ENCODE measurements at places on chromosomes 16 and 17.

DNA sequence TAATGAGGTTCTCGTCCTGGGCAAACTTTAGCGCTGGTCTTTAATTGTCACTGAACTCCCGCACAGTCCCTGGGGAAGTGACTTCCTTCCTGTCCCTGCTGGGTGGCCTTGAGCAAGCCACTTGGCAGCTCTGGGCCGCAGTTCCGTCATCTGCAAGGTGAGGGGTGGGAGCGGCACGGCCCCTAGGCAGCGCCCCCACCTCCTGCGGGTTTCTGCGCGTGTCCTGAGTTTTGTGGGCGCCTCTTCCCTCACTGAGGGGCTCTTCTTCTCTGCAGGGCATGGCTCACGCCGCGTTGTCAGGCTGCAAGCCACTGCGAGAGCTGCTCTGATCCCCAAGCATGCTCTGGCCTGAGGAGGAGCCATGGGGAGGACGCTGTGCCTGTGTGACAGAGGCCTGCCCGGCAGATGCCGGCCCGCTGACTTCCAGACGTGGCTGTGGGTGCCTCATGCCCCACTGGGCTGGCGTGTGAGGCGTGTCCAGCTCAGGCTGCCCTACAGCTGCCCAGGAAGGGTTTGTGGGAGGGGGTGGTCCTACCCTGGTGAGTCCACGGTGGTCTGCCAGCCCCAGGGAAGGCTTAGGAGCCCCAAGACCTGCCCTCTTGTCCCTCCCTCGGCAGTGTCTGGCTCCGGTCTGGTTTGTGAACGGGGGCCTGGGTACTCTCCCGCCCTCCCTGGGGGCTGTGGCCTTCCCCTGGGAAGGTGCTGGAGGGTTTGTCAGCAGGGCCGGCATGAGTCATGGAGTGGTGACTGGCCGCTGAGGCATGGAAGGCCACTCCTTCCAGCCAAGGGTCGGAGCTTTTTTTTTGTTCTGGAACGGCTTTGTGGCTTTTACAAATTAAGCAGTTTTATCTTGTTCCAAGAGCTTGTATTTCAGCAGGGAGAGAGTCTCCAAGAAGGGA lies 182.0 kb downstream of the SEC14L1 start:
- DNase-seq: peak; percentile 37

DNA sequence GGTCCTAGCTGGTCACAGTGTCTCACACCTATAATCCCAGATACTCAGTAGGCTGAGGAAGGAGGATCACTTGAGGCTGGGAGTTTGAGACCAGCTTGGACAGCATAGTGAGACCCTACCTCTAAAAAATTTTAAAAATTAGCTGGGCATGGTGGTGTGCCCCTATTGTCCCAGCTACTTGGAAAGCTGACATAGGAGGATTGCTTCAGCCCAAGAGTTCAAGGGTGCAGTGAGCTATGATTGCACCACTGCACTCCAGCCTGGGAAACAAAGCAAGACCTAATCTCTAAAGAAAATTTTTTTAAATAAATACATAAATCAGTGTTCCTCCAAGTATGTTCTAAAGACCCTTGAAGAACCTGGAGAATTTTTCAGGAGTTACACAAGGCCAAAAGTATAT lies 50.6 kb upstream of the GNAO1 start:
- DNase-seq: no peak

DNA sequence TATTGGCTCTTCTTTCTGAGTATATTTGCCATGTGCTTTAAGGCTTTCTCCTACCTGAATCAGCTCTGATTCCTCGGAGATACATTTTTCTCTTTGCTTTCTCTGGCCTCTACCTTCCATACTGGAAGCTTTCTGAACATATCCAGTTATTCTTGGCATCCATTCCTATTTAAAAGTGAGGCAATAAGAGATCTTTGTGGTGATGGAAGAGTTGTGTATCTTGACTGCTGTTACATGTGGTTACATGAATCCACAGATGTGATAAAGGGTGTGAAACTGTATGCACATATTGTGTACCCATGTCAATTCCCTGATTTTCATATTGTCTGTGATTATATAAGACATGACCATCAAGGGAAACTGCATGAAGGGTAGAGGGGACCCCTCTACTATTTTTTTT lies 24.4 kb downstream of the UBE2O start:
- no peak for DNase-seq

GRCh38 chr17:79792984-79793923 lies 3.6 kb downstream of the CBX8 start:
- no peak for DNase-seq

GRCh38 chr16:4428500-4428899 lies 2.8 kb downstream of the DNAJA3 start:
- no peak for DNase-seq

DNA sequence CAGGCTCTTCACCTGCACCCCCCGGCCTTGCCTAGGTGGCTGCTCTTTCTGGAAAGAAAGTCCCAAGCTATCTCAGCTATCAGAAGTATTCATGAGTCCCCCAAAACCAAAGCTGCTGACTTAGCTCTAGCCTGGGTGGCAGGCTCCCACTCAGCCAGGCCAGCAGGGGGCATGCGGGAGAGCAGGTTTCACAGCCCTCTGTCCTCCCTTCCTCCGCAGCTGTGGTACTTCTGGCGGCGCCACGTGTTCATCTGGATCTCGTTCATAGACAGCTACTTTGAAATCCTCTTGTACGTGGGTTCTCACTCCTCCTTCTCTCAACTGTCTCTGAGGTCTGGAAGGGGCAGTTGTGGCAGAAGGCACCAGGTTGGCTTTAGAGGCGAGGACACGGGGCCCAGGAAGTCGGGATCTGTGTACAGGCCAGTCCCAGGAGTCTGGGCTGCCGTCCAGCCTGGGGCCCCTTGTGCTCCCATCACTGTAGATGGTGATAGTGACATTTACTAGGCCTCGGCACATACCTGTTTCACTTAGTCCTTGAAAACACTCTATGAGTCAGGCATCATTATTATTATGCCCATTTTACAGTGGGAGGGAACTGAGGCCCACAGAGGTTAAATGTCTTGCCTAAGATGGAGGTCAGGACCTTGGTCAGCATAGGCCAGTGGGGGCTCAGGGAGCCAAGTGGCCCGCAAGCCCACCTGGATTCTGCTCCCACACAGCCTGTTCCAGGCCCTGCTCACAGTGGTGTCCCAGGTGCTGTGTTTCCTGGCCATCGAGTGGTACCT lies 12.9 kb downstream of the TRPV2 start:
- no peak for DNase-seq

DNA sequence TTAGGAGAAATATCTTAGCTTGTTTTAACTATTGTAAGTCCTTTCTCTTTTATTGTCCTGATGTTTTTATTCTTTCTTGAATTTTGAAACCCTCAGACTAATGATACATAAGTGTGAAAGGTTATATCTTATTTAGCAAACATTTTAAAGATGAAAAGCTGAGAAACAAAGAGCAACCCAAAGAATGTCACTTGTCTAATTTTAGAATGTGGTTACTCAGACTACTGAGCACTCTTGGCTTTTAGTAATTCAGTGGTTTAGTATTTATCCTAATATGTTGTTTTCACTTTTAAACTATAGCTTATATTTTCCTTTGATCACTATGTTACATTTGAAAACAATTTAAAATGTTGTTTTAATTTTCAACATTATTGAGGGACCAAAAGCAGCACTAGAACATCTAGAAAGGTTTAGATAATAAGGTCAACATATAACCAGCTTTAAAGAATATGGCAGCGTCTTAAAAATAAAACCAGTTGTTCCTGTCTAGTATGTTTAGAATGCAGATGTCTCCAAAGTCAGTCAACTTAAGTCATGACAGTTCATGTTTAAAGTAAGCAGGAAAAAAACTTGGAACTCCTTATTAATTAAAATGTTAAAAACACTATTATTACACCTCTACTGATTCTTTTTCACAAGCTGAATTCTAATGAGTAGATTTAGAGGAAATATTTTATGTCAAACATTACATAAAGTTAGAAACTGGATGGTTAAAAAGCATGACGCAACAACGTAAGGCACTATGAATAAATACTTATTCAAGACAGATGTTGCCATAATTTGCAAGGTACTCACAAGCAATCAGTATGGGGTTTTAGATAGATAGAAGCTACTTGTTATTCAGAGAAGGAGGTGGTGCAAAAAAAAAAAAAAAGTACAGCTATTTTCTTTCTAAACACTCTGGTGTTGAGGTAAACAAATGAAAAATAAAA lies 2.4 kb downstream of the MBTD1 start:
- no peak for DNase-seq

DNA sequence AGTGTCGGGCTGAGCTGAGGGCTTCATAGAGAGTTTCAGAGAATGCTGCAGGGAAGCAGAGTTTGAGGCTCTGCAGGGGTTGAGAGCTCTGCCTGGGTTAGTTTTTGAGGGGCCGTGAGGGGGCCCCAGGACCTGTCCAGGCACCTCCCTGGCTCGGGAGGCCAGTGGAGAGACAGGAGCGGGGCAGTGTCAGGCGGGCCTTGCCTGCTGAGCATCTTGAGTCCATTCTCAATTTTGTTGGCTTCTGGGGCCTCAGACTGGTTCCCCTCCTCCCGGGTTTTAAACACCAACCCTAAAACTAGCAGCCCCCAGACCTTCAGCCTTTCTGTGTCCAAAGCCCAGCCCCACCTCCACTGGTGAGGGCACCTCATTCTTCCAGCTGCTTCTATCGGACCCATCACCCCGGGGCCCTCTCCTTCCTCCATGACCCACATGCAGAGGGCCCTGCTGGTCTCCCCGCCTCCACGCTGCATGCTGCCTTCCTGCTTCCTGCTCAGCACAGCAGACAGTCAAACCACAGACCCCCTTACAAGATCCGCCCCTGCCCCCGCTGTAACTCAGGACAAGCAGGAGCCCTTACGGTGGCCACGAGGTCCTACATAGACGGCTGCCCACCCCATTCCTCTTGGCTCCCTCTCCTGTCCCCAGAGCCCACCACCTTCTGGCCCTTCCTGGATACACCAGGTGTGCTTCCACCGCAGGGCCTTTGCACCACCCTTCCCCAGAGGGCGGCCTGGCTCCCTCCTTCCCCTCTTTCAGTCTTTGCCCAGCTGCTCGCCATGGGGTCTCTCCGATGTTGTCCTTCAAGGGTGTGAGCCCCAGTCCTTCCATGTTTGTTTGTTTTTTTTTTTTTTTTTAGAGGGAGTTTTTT lies 3.8 kb downstream of the RNF213 start:
- DNase-seq: no peak

- DNase-seq: no peak
Observed at GRCh38 chr17:6304894-6305612, 129.9 kb downstream of the AIPL1 start.

- DNase-seq: peak; percentile 5
Observed at GRCh38 chr16:88743693-88744576, 37.6 kb downstream of the CTU2 start.

- DNase-seq: no peak
Observed at GRCh38 chr17:67602444-67602843, 115.3 kb upstream of the NOL11 start.

GRCh38 chr17:74445158-74445557 lies 13.3 kb downstream of the GPRC5C start:
- no peak for DNase-seq

DNA sequence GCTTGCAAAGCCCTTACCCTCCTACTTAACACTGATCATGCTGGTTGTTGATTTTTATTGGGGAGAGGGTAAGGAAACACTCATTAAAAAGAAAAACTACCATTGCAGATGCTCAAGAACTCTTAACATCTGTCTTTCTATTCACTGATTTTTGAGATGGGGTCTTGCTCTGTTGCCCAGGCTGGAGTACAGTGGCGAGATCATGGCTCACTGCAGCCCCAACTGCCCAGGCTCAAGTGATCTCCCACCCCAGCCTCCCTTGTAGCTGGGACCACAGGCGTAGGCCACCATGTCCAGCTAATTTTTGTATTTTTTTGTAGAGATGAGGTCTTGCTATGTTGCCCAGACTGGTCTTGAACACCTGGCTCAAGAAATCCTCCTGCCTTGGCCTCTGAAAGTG lies 14.5 kb downstream of the EMC8 start:
- no peak for DNase-seq

DNA sequence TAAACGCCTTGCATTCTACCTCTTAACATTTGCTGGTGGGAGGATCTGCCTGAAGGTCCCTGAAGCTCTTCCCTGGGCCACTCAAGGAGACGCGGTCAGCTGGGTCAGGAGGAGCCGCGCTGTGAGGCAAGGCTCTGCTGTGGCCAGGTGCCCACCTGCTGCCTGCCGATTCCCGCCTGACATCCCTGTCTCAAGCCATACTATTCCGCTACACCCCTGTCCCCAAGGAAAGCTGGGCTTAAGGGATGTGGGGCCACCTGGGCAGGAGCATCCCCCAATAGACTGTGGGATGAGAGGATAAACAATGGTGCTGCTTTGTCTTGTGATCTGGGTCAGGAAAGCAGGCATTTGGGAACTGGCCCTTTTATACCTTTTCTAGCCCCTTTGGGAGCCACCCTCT lies 5.1 kb downstream of the TPPP3 start:
- DNase-seq: no peak

DNA sequence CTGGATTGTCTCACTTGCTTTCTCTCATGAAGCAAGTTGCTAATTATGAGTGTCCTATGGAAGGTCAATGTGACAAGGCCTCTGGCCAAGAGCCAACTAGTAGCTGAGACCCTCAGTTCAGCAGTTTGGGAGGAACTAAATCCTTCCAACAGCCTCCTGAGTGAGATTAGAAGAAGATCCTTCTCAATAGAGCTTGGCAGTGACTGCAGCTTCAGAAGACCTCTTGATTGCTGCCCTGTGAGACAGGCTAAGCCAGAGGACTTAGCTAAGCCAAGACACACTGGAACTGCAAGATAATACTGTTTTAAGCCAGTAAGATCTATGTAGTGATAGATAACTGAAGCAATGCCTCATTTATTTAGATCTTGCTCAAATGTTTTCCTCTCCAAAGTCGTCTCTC lies 34.3 kb downstream of the PCTP start:
- DNase-seq: no peak

DNA sequence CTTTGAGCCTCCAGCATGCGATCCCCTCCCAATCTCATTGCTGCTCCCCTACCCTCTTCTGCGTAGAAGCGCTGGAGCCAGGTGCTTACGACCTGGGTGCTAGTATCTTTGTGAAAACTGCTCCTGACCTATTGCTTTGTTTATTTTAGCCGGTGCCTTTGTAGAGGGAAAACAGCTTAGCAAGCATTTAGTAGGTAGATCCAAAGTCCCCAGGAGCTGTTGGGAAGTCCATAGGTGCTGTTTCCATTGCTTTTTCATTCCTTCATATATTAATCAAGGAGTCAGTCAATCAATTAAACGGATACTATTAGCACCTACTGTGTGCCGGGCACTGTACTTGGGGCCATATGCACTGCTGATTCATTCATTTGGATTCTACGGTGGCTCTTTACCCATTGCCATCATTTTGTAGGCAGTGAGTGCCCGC lies 497.6 kb downstream of the WWOX start:
- no peak for DNase-seq

GRCh38 chr16:83472776-83473501 lies 334.8 kb upstream of the HSBP1 start:
- no peak for DNase-seq
